Activated CD8-positive, alpha-beta memory T cell treated with anti-CD3 and anti-CD28 coated beads, Interleukin-2, amount 50 U/mL, for 4 hours (primary cell): ENCODE measurements at places on chromosomes 5 and 9.

DNA sequence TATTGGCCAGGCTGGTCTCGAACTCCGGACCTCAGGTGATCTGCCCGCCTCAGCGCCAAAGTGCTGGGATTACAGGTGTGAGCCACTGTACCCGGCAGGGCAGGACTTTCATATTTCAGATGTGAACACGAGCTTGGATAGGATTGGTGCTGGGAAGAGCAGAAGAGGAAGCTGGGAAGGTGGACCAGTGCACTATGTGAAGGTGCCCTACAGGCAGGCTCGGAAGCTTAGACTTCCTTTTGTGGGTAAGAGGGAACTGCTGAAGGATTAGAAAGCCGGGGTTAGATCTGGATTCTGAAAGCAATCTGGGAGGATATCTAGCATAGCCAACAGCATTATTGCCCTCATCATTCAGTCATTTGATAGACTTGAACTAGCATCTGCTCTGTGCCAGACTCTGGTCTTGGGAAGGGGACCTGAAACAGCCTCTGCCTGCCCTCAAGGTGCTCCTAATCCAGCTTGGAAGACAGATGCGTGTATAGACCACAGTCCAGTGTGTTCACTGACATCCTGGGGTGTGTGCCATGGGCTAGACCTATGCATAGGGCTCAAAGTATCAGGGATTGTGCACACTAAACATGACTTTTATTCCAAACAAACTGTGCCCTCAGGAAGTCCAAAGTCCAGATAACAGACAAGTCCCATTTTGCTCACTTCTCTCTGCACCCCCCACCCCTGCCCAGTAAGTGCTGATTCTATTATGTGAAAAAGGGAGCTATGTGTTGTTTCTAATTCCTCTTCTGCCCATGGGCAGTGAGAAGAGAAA, 637 bp downstream of the CBY3 start:
- no peak for DNase-seq

- peak; percentile 44 for DNase-seq
Observed at GRCh38 chr9:133115604-133116345, 5.3 kb downstream of the RALGDS start.

DNA sequence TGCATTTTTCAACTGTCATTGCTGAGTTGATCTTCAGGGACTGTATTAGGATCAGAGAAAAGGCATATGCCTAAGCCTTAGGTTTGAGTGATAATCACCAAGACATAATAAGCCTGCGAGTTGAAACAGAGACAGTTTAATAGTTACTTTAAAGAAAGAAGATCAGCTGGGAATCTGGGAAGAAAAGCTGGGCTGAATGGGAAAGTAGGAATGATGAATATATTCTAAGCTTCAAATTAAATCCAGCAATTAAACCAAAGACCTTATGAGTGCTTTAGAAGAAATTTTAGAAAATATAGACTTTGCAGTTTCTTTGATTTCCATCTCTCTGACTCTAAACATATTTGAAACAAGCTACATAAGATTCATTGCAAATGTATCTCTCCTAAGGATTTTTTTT, 222.3 kb downstream of the ENC1 start:
- no peak for DNase-seq

DNA sequence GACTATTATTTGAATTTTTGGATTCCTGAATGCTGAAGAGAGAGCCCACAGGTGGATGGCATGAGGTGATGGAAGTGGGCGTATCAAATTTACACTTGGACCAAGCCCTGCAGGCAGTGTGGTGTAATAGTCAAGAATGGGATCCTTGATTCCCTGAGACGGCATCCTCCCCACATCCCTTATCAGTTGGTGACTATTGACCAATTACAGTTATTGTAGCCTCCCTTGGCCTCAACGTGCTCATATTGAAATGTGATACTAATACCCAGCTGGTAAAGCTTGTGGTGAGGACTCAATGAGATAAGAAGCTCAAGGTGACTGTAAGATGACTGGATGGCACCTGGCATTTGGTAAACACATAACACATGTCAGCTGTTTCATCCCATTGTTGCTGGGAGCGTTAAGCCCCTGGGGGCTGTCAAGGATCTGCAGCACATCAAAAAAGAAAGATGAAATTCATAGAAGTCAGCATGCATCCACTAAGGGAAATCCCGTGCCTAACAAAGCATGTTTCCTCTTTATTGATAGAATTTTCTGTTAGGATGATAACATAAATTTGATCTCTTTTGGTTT, 65.6 kb upstream of the IRX2 start:
- no peak for DNase-seq
